IMR-90 (cell line): ENCODE measurements at places on chromosomes 2 and 18. TPM values are rescaled to one million over a fixed set of nuclear protein-coding genes. Genes with fewer than 3 reads are reported as not detected.
A peak's percentile ranks its signal among the peaks of the same experiment; 100 is the strongest.

DNA sequence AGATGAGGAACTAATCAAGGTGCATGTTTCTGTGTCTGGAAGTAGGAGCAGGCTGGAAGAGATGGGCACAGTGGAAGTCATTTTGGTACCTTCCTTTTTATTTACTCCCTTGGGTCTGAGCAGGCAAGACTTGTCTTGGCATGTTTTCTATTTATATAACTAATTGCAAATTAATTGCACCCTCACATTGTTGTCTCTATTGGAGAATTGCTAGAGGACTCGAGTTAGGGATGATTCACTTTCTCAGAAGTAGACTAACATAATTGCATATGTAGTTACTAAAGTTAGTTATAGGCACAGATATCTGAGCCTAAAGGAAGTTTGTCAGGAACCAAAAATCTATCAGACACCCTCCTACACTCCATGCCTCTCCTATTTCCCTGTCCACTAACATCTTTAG lies 92.8 kb upstream of the NRP2 start:
- no peak for DNase-seq

DNA sequence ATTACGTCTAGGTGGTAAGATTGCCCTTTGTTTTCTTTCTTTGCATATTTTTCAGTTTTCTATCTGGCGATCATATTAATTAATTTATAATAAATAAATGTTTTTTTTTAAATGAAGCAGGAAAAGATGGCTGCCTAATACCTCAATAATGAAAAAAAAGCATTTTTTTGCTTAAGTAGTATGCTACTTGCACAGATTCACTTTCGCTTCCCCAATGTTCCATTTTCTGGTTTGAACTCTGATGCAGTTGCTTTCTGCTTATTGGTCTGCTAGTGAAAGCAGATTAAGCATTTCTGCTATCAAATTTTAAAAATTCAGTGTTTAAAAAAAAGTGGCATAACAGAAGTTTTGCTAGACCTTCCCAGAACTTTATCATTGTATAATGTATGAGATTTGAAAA lies 11.9 kb upstream of the TMEM182 start:
- no peak for DNase-seq

- DNase-seq: no peak
Observed at GRCh38 chr2:164642946-164643555, 21.8 kb upstream of the GRB14 start.

DNA sequence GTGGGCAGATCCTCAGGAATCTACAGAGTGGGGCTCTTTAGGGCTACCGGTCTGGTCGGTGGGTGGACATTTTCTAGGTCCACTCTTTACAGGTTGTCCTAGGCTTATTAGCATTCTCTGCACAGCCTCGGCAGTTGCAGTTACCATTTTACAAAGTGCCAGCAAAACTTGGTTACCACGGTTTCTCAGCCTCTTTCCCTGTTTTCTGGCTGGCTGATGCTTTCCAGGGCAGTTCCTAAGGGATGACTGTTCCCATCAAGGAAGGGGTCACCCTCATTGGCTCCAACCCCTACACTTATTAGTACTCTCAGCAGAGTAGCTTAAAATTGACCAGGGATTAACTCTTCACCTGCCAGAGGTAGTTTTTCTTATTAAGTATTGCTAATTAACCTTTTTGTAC lies 2.0 kb upstream of the AQP4 start:
- no peak for DNase-seq

DNA sequence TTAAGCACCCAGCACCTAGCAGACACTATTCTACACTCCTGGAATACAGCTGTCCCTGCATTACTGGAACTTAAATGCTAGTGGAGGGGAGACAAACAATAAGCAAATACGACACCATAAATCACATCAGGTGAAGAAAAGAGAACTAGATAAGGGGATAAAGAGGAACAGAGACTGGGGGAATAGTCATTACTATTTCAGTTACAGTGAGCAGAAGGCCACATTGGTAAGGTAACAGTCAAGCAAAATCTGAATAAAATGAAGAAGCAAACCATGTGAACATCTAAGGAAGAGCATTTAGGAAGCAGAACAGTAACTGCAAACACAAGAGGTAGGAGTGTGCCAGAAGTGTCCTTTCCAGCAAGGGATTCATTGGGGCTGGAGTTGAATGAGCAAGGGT lies 77.0 kb upstream of the PTPRM start:
- no peak for DNase-seq

- DNase-seq: peak; percentile 56
Observed at GRCh38 chr2:15112216-15112615, 448.9 kb downstream of the NBAS start.

CYS1 gene
- polyA plus RNA-seq: 0.12 and 0.17 TPM in 2 replicates

DNA sequence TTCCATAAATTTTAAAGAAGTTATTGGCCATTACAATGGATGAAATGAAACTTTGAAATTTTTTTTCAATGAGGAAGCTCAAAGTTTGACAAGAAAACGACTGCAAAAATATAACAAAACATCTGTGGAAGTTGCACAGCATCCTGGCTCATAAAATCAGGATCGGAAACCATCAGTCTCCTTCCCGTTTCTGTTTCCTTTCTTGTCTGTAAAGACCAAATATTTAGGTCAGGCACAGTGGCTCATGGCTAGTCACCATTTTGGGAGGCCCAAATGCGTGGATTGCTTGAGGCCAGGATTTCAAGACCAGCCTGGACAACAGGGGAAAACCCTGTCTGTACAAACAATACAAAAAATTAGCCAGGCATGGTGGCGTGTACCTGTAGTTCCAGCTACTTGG lies 27.6 kb upstream of the SSB start:
- DNase-seq: no peak

- no peak for DNase-seq
Observed at GRCh38 chr18:4254840-4255239, 200.3 kb downstream of the DLGAP1 start.

ASB18 gene
- not detected in 2 replicates for polyA plus RNA-seq

DNA sequence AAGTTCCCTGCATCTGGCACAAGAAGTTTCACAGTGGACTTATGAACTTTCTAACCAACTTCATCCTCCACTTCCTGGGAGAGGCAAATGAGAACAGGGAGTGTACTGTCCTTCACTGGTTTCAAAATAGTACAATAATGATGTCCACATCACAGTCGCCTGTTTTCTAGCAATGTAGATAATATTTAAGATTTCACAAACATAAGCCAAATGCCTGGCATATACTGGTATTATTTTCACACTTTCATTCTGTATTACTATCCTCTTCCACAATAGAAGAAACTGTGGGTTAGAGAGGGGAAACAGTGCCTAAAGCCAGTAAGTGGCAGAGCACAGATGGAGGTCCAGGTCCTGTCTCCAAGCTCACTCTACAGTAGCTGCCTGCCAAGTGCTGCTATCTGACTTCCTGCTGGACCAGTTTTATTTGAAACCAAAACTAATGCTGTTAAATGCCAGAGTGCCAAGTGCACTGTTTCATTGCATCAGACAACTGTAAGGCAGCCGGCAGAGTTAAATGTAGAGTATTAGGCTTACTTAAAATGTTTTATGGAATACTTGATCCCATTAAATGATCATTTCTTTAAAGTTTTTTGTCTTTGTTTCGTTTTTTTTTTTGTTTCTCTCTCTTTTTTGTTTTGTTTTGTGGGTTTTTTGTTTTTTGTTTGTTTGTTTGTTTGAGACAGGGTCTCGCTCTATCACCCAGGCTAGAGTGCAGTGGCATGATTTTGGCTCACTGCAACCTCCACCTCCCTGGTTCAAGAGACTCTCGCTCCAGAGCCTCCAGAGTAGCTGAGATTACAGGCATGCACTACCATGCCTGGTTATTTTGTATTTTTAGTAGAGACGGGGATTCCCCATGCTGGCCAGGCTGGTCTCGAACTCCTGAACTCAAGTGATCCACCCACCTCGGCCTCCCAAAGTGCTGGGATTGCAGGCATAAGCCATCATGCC lies 15.1 kb downstream of the COBLL1 start:
- DNase-seq: peak; percentile 13

- DNase-seq: peak; percentile 41
Observed at GRCh38 chr2:169828141-169828811, 1.0 kb downstream of the UBR3 start.

DNA sequence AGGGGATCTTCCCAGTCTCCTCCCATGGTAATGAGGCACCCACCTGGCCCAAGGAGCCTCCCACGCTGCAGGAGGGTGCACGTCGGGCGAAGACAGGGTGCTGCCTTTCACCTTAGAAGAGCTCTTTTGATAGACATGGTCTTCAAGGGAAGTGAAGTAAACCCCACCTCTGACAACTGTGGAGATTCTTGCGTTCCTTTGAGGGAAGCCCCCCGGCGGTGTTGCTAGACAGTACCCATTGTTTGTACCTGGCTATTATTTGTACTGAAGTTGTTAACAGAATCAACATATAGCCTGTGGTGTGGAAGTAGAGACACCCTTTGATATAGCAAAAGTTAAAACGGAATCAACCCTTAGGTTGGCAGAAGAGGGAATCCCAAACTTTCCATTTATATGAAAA lies 648.0 kb downstream of the GALR1 start:
- no peak for DNase-seq

DNA sequence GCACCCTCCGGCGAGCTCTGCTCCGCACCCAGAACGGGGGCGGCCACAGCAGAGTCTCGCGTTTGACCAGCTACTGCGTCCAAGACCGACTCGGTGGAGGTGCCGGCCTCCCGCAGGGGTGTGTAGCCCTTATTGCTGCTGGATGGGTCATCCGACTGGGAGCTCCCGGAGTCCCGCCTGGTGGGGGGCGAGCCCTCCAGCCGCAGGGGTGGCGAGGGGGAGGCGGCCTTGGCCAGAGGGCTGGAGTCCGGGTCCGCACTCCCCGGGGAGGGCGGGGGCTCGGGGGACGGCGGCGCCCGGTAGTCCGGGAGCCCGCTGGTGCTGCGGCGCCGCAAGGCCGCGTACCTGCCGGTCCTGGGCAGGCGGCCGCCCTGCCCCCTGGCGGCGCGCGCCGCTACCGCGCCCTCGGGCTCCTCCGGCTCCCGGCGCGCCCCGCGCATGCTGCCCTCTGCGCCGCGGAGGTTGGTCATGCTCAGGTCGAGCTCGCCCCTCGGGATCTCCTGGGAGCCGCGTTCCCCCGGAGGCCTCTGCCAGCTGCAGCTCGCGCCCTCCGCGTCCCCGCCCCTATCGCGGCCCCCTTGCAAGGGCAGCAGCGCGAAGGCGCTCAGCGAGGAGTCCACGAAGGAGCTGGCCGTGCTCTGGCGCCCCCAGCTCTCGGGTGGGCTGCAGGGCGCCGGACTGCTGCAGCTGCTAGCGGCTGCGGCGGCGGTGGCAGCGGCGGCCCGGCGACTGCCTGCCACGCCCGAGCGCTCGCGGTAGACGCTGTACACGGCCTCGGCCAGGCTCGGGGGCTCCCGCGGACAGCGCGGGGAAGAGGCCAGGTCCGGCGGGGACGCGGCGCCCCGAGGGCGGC lies 4.8 kb downstream of the TMEM200C start:
- no peak for DNase-seq
